Fibroblast of gingiva (primary cell): ENCODE measurements at places on chromosomes 4 and X.

DNA sequence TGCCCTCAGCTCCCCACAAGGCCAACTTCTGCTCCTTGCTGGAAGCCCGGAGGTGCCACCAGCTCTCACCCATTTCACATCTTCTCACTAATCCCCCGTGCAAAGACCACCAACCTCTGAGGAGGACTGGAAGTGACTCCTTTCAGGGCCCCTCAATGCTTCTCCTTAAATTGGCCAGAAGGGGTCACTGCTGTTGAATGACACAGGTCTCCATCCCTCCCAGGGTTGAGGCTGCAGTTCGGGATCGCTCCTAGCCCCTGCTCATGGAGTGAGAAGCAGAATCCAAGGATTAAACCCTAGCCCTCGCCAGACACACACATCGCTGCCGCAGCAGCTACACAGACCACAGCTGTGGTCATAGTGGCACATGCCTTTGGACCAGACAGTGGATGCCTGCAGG is 279.5 kb upstream of the TAPT1 start:
- DNase-seq = peak; percentile 4

- DNase-seq = no peak
These were observed 991.9 kb downstream of the NLGN4X start for GRCh38 chrX:5236749-5237148.

GRCh38 chr4:6538111-6538510 is 36.9 kb upstream of the MAN2B2 start:
- no peak for DNase-seq

- DNase-seq = peak; percentile 98
These were observed 97.0 kb upstream of the LNX1 start for GRCh38 chr4:53688186-53688790.

- peak; percentile 17 for DNase-seq
These were observed 13.0 kb upstream of the TMEM156 start for GRCh38 chr4:39044956-39045826.

DNA sequence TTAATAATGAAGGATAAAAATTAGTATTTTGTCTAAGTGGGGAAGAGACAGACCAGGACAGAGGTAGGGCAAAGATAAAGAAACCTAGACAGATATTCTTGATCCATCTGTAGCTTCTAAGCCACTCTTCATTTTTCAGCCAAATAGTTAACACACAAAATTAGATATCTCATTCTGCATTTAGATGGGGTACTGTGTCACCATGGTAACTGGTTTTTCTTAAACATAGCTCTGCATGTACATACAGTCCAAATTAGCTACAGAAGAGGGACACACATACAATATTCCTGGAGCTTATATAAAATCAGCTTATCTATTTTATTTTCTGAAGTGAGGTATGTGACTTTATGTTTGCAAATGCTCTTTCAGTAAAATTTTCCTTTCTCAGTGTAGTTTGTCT is 393.7 kb downstream of the PPP3CA start:
- no peak for DNase-seq

DNA sequence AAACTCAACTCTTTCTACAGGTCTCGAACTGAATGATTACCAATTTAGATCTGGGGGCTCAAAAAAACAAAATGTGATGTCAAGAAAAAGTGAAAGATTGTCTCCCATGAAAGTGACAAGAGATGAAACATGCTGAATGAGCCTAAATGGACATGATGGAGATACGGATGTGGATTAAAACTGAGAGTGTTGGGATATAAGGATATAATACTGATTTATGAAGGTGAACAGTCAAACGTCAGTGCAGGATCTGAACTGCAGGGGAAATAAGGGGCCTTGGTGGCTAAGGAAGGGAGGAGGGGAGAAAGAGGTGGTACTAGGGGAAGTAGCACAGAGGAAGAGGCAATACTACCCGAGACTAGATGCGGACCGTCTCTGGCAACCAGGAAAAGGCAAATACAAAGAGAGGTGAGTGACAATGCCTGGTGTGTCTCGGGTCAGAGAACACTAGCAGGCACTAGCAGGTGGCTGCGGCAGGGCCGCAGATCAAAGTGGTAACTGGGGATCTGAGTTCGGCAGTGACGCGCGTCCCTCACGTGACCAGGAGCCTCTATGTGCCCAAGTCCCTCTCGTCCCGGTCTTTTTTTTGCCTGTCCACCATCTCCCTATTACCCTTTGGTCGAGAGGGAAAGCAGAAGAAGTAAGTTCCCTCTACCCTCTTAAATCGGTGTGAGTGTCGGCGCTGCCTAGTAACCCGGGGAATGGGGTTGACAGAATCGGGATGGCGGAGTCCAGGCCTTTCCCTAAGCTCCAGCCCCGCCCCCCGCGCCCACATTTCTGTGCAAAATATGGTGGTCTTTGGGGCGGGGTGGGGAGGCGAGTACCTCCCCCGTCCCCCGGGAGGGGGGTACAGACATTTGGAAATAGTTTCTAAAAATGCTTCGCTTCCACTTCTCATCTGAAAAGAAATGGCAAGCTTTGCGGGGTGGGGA is at the start of gene TCEAL1:
Gene TCEAL1, plus strand, starts transcription at position 590 of the 932 bp plus-strand sequence. CDS start 942 bp downstream, outside the sequence.
- DNase-seq = peak; percentile 19

GRCh38 chrX:69136546-69137331 is 28.5 kb downstream of the PJA1 start:
- no peak for DNase-seq
